ENCODE measurements at places on chromosomes 3 and 15. TPM values are rescaled to one million over a fixed set of nuclear protein-coding genes. Genes with fewer than 3 reads are reported as not detected.

DNA sequence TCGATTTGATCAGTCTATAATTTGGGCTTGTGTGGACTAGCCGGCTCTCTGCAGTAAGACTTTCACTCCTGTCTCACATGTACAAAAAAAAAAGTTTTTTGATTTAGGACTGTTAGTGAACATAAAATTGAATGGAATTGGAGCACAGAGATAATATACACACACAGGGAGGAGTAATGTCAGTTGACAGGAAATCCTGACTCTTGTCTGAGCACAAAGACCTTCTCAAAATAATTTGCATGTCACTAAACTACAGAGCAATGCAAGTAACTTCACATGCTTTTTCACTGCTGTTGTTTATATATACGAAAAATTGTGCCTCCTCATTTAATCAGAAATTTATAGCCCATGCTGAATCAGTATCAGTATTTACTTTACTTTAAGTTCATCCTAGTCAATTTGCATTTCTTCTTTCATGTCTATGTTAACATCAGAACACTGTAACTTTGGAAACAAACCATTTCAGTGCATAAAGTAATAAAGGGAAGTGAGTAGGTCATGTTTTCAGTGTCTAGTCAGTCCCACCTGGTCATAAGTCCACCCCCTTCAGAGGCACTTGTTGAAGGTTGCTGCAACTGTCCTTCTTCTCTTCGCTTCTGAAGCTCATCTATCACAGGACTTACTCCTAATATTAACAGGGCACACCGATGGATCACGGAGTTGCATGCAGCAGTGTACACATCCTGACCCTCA lies 115.8 kb downstream of the FBXL22 start:
- no peak for DNase-seq

GRCh38 chr15:66594344-66594743 lies 28.5 kb upstream of the LCTL start:
- DNase-seq: no peak

CACNA2D3 gene
- total RNA-seq: 3.0 TPM

UBAP1L gene
- total RNA-seq: 10.5 TPM
